ENCODE measurements at places on chromosomes 3 and 15.

DNA sequence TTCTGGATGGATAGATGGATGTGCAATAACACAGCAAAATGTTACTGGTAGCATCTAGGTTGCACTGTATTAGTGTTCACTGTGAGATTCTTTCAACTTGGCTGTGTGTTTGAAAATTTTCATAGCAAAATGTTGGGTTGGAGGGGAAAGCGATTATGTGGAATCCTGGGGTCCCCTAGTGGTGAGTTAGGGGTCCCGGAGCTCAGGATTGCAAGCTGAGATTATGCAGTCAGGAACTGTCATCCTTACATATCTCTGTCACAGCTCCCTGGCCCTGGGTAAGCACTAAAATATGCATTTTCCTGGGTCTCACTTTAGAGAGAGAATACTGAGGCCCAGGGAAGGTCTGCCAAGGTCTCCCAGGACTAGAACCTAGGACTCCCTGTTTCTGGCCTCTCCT is 77.2 kb downstream of the CEMIP start:
- DNase-seq = no peak

DNA sequence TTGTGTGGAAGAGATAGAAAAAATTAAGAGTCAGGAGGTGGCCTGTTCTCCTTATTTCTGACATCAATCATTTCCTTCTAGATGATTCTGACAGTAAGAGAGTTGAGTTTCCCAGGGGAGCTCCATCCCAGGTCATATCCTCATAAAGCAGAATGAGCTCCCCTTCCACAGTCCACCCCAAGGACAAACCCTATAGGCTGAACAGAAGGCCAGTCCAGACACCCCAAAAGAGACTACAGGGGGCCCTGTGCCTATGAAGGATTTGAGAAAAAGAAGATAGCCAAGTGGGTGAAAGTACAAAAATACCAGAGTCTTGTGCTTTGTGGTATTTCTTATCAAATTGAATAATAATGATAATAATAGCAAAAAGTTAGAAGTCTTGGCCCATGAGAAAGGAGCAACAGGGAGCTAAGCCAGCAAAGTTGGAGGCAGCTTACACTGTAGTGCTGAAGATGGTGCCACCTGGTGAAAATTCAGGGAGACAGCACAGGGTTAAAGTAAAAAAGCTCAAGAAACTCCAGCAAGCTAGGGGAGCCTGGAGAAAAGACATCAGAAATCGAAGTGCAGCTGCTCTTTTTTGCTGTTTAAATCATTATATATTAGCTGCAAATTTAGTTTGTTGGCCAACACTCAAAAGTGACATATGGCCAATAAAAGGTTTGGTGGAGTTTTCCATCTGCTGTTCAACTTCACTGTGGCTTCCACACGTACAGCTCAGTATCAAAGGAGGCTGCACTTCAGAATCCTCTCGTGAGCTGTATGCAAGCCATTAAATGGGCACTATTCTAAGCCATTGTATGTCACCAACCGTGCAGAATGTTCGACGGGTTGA is 35.8 kb upstream of the SLC24A5 start:
- no peak for DNase-seq

- no peak for DNase-seq
These were observed 1.4 kb upstream of the MUC13 start for GRCh38 chr3:124935794-124936542.

- no peak for DNase-seq
These were observed 172.1 kb downstream of the APBA2 start for GRCh38 chr15:29057856-29058255.

DNA sequence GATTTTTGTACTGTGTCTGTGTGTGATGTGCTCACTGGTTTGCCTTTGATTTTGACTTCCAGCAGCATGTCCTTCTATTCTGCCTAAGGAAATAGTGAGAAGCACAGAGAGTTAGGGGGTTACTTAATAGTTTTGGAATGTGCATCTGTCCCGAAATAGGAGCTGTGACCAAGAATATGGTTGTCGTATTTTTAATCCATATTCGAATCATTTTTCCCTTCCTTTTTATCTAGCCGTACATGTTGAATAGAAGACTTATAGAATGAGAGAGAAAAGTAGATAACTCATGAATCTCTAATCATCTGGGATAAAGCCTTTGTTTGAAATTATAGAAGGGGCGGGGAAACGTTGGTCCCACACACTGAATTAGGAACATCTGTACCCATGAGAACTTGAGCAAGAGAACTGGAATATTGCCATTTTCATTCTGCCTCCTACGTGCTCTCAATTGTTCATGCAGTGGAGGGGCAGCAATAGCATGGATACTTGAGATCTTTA is 23.6 kb downstream of the CRTC3 start:
- no peak for DNase-seq

- DNase-seq = no peak
These were observed 34.7 kb downstream of the SCG5 start for GRCh38 chr15:32676169-32676568.

DNA sequence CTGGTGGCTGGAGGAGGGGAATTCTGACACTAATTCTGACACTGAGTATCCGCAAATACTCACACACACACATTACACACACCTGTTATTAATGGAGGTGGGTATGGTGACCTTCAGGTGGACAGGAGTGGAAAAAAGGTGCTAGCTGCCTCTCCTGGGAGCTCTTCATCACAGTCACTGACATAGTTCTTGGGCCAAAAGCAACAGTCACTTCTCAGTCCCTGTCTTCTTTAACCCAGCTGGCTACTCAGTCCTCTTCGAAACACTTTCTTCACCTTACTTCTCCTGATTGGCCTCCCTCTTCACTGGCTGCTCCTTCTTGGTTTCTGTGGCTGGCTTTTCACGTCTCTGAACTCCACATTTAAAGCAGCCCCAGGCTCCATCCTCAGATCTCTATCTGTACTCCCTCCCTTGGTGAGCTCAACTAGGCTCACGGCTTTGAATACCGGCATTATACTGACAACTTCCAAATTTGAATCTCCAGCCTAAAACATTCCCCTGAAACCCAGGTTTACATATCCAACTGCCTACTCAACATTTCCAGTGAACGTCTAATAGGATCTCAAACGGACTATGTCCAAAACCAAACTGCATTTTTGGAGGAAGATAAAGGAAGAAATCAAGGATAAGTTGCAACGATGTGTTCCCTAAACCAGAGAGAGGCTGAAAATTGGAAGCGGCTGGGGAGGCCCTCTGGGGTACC is 53.2 kb upstream of the HEG1 start:
- DNase-seq = no peak

GRCh38 chr3:99972380-99973104 is 141.8 kb downstream of the FILIP1L start:
- DNase-seq = no peak

GRCh38 chr3:135622656-135623055 is 342.9 kb upstream of the PPP2R3A start:
- no peak for DNase-seq

GRCh38 chr15:47551079-47551478 is 166.2 kb upstream of the SEMA6D start:
- DNase-seq = no peak

GRCh38 chr3:183924956-183925355 is 40.3 kb upstream of the PARL start:
- DNase-seq = peak; percentile 6

GRCh38 chr3:189586941-189587663 is 44.1 kb upstream of the TP63 start:
- DNase-seq = no peak

GRCh38 chr3:127032296-127032990 is 49.5 kb downstream of the PLXNA1 start:
- DNase-seq = no peak

DNA sequence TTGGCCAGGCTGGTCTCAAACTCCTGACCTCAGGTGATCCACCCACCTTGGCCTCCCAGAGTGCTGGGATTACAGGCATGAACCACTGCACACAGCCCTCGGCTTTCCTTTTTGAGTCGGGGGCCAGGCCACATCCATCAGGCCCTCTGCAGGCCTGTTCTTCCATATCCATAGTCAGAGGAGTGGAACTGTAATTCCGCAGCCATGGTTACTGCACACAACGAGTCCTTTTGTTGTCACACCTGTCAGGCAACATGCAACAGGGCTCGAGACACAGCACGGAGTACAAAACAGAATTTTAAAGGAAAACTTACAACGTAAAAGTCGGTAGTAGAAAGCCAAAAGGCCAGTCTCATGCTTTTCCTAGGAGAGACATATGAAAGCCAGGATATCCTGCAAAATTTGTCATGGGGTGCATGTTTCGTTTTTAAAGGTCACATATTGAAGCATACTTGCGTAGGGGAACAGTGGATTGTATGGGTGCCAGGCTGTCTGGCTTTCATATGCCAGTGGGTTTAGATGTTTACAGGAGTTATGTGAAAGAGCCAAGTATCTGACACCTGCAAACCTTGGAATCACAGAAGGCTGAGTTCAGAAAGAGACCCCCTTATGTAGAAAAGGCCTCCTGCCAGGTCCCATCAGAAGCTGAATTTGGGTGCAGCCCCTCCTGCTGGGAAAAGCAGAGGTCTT is 63.2 kb upstream of the LPP start:
- no peak for DNase-seq

DNA sequence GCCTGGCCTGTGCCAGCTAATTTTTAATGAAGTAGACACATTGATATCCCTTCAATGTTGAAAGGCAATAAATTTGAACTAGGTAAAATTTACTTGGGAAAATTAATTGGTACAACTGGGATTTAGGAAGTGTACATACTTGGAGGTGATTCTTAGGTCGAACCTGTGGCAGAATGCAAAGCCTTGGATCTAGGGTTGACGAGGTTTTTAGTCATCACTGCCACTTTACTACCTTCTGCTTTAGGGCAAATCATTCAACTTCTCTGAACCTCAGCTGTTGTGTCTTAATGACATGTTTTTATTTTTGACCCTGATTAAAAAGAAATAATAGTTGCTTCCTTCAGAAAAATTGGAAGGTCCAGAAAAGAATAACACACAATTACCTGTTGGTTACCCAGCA is 2.5 kb downstream of the APPL1 start:
- DNase-seq = no peak

- no peak for DNase-seq
These were observed 24.3 kb downstream of the CD200R1L start for GRCh38 chr3:112822064-112823055.

GRCh38 chr3:114380233-114380651 is 86.4 kb downstream of the TIGIT start:
- no peak for DNase-seq

GRCh38 chr15:74775132-74775562 is 6.7 kb upstream of the CSK start:
- DNase-seq = no peak

DNA sequence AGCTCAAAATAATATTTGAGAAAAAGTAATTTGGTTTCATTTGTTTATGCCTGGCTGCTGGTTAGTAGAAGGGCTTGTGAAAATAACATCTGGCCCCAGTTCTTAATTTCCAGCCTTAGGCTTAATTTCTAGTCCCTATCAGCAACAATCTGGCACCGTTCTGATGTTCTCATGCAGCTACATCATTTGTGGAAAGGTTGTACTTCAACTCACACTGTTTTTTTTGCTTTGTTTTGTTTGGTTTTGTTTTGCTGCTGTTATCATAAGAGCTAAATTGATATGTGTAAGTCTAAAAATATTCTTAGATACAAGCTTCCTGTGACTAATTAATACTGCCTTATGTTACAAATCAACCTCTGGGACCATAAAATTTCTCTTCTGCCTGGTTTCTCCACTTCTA is 8.9 kb downstream of the CPA3 start:
- no peak for DNase-seq

GRCh38 chr3:127694467-127695215 is 21.9 kb downstream of the ABTB1 start:
- no peak for DNase-seq

DNA sequence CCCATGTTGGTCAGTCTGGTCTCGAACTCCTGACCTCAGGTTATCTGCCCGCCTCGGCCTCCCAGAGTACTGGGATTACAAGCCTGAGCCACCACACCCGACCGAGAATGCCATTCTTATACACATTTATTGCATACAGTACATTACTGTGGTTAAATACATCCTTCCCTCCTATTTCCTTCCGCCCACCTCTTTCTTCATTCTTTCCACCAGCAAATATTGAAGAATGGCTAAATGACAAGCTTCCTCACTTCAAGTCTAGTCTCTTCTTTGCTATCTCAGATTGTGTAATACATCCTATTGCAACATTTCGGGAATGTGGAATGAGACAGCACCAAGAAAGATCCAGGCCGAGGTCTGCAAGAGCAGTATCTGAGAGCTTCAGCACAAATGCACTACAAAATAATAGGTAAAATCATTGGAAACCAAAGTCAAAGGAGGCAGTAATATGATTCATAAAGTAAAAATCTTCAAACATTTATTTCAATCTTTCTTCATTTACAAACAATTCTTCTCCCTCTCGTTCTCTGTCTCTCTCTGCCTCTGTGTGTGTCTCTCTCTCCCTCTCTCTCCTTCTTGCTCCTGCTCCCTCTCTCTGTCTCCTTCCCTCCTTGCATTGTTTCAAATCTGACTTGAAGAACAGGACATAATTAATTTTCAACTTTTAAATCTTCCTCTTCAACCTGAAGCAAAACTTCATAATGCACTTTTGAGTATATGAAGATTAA is 94.7 kb upstream of the TGFBR2 start:
- peak; percentile 44 for DNase-seq
